Ovary (tissue), 10 donors: ENCODE measurements at places on chromosomes 5 and 9. TPM values are rescaled to one million over a fixed set of nuclear protein-coding genes. Genes with fewer than 3 reads are reported as not detected.

DNA sequence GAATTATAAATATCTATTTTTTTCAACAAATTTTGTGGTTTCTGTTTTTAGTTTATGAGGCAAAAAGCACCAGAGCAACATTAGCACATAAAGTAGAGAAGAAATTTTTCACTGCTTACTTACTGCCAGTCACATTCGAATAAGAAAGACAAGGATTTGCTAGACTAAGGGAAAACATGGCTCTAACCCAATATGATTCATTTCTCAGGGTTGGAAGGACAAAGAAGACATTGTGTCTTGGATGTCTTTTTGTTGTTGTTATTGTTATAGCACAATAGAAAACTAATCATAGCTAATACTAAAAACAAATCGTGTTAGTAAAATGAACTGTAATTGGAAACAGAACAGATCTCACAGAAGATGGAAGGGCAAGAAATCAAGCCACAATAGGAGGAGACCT is 90.9 kb upstream of the SLCO6A1 start:
- no peak overlapping the region for H3K4me3 ChIP-seq
- no peak for DNase-seq
- no peaks in the 10 kb centered on the region for H3K36me3 ChIP-seq

Gene TXNDC8
- not detected for total RNA-seq

DNA sequence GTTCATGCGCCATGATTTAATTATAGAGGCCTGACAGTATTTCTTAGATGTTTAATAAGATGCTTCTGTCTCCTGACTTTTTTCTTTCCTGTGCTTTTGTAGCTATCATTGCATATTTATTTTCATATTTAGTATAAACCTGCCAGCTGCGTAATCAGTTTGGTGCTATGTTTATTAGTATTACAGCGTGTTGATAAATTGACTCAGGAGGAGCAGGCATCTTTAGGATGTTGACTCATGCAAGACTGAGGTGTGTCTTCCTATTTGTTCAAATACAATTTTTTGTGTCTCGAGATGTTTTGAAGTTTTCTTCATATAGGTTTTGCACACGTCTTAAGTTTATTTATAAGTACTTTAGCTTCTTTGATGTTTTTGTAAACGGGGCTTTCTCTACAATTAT is 35.9 kb upstream of the EXOC3 start:
- no peak for DNase-seq
- H3K4me3 ChIP-seq, result no peak overlapping the region
- no peaks in the 10 kb centered on the region for H3K4me1 ChIP-seq
- no peaks in the 10 kb centered on the region for H3K27me3 ChIP-seq
- H3K36me3 ChIP-seq, result no peaks in the 10 kb centered on the region

Gene NEUROG1
- total RNA-seq, result not detected

- no peak overlapping the region for H3K27ac ChIP-seq
- H3K4me1 ChIP-seq, result no peaks in the 10 kb centered on the region
- no peaks in the 10 kb centered on the region for H3K36me3 ChIP-seq
- DNase-seq, result no peak
- H3K27me3 ChIP-seq, result no peaks in the 10 kb centered on the region
These were observed 58.1 kb downstream of the SLIT3 start for GRCh38 chr5:169242849-169243186.

GRCh38 chr9:93260263-93261066 is 76.5 kb downstream of the WNK2 start:
- H3K4me3 ChIP-seq, result no peak overlapping the region
- no peaks in the 10 kb centered on the region for H3K4me1 ChIP-seq
- peak; percentile 4 for DNase-seq
- H3K27ac ChIP-seq, result no peak overlapping the region
- no peaks in the 10 kb centered on the region for H3K36me3 ChIP-seq

DNA sequence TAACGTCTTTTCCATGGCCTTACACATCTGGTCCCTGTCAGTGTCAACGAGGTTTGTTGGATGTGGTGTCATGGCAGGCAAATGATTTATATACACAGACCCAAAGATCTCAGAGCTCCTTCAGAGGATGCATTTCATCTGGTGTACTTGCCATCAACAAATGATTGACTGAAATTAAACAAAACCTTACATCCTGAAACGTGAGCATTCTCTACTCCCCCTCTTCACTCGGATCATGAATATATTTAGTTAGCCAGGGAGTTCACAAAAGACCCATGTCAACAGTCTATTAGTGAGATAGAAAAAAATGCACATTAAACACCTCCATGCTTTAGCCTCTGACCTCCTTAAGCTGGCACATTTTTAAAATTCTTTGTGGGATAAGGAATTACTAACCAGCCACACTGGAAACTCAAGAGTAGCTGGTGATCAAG is 215.6 kb downstream of the EFNA5 start:
- H3K27ac ChIP-seq, result no peak overlapping the region
- H3K36me3 ChIP-seq, result no peaks in the 10 kb centered on the region
- no peaks in the 10 kb centered on the region for H3K4me1 ChIP-seq
- no peaks in the 10 kb centered on the region for H3K27me3 ChIP-seq

DNA sequence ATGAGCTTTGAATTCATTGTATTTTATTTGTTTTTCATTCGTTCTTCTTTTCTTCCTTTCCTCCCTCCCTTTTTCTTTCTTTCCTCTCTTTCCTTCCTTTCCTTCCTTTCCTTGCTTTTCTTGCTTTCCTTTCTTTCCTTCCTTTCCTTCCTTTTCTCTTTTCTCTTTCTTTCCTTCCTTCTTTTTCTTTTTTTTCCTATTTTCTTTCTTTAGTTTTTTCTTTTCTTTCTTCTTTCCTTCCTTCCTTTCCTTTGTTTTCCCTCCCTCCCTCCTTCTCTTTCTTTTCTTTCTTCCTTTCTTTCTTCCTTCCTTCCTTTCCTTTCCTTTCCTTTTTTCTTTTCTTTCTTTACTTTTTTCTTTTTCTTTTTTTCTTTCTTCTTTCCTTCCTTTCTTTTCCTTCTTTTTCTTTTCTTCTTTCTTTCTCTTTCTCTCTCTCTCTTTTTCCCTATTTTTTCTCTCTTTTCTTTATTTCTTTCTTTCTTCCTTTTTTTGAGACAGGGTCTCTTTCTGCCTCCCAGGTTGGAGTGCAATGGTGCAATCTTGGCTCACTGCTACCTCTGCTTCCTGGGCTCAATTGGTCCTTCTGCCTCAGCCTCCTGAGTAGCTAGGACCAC is 357.1 kb upstream of the PRR16 start:
- no peaks in the 10 kb centered on the region for H3K4me1 ChIP-seq
- no peak overlapping the region for H3K4me3 ChIP-seq
- no peaks in the 10 kb centered on the region for H3K27me3 ChIP-seq
- no peak for DNase-seq
- H3K27ac ChIP-seq, result no peak overlapping the region

Gene SPATA6L
- 2.5 TPM for total RNA-seq

GRCh38 chr5:122400341-122400740 is 88.3 kb downstream of the SNCAIP start:
- no peak overlapping the region for H3K27ac ChIP-seq
- DNase-seq, result no peak
- peaks cover 2% of the 10 kb centered on the region for H3K4me1 ChIP-seq
- H3K4me3 ChIP-seq, result no peak overlapping the region
- no peaks in the 10 kb centered on the region for H3K27me3 ChIP-seq
- no peaks in the 10 kb centered on the region for H3K36me3 ChIP-seq
